CD4-positive, alpha-beta T cell treated with Interleukin-2 at 100 ng/mL for 4 hours (primary cell): ENCODE measurements at places on chromosomes 4 and X.

- no peak for DNase-seq
Measured at GRCh38 chr4:94714365-94715160, 43.2 kb upstream of the BMPR1B start.

DNA sequence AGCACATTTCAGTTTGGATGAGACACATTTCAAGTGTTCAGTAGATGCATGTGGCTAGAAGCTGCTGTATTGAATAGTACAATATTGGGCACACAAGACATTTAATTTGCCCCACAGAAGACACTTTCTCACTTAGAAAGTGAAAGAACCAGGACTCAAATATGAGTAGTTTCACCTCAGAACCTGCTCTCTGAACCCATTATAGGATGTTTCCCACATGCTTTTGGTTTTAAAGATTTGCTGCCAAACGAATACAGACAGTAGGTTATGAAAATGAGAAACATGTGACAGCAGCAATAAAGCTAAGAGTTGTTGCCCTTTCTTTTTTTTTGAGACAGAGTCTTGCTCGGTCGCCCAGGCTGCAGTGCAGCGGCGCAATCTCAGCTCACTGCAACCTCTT, 32.3 kb downstream of the C4orf54 start:
- no peak for DNase-seq

DNA sequence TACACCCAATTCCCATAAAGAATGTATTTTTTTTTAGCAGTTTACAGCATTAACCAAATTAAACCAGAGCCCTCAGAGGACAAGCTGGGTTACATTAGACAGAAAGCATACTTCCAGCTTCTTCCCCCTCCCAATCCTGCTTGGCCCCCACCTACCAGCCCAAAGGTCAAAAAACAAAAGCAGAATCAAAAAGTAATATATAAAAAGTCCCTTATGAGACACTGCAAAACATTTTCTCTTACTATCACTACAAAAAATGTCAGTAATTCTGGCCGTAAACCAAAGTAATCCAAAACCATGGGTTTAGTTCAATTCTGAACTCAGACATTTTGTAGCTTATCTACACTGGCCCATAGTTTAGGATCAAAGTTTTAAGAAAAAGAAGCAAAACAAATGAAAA, 38.0 kb downstream of the APBB2 start:
- DNase-seq: no peak

GRCh38 chr4:85741381-85741780, 266.4 kb downstream of the ARHGAP24 start:
- no peak for DNase-seq

- DNase-seq: no peak
Measured at GRCh38 chrX:79368441-79368840, 1.3 kb upstream of the ITM2A start.

GRCh38 chr4:8114456-8115202, 44.0 kb downstream of the ABLIM2 start:
- DNase-seq: no peak

- peak; percentile 68 for DNase-seq
Measured at GRCh38 chrX:49277535-49277830, 7.9 kb downstream of the PPP1R3F start.

GRCh38 chr4:176910646-176911045, 117.9 kb upstream of the VEGFC start:
- no peak for DNase-seq

DNA sequence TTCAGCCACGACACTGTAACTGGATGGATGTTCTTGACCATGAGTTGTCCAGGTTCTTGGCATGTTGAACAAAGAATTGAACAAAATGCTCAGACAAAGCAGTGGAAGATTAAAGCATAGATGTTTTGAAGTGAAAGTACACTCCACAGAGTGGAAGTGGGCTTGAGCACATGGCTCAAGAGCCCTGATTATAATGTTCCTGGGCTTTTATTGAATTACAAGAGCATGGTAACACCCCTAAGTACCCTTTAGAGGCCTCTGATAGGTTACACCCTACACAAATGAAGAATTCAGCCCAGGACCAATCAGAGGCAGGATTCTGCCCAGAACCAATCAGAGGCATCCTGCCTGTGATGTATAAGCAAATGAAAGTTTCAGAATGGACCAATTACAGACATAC, 33.5 kb downstream of the SLC10A6 start:
- DNase-seq: no peak
